Pancreas (tissue), 10 donors: ENCODE measurements at places on chromosomes 5 and 9. TPM values are rescaled to one million over a fixed set of nuclear protein-coding genes. Genes with fewer than 3 reads are reported as not detected.

NLN gene
- 15.0 TPM for total RNA-seq

PCDHB4 gene
- total RNA-seq: 3.3 TPM

OR2Y1 gene
- total RNA-seq: not detected

DNA sequence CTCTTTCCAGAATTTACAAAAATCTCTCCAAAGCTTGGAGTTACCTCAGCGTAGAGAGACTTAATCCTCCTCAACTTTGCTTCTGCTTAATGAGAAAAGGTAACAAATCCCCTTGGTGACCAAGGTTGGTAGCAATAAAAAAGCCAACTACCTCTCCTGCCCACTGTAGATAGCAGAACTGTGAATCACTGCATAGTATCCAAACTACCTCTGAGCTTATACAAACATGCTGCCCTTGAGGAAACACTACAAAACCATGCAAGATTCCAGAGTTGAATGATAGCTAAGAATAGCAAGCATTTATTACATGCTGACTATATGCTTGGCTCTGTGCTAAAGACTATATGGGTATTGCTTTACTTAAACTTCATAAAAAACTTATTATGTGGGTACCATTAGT, 2.8 kb upstream of the ADAMTS12 start:
- DNase-seq: no peak

ZNF367 gene
- total RNA-seq: 0.95 TPM

DNA sequence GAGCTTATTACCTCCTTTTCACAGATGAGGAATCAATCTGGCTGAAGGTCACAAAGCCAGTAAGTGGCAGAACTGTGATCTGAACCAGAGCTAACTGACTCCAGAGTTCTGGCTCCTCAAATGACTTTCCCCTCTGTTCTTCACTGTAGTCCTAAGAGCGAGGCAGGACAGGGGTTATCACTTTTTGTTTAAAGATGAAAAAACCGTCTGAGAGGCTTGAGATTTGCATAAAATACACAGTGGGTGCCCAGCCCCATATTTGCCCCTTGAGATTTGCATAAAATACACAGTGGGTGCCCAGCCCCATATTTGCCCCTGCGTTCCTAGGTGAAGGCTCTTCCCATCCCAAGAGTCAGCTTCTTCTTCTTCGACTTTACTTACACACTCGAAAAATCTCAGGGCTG, 667 bp downstream of the FBXO10 start:
- no peak for DNase-seq

PCDHGA10 gene
- total RNA-seq: 2.2 TPM

- no peak for DNase-seq
Observed at GRCh38 chr5:38423276-38424147, 132.9 kb downstream of the LIFR start.

DNA sequence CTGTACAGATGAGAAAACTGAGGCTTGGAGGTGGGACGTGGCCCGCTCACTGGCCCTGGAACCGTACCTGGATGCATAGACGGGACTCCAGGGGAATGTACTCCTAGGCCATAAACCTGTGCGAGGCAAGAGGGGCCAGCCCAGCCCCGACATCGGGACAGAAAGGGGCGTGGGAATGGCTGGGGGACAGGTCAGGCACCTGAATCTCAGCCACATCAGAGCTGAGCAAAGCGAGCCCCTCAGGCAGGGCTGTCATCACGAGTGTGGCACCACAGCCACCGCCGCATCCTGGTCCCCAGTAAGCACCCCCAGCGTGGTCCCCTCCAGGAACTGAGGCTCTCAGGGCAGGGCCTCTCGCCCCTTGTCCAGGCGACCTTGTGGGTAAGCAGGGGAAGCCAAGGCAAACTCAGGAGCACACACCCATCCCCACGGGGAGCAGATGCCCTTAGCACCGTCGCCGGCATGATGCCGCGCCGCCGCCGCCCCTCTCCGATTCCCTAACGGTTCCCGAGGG, 16.5 kb downstream of the NACC2 start:
- DNase-seq: no peak

NRG2 gene
- total RNA-seq: 1.5 TPM

DNA sequence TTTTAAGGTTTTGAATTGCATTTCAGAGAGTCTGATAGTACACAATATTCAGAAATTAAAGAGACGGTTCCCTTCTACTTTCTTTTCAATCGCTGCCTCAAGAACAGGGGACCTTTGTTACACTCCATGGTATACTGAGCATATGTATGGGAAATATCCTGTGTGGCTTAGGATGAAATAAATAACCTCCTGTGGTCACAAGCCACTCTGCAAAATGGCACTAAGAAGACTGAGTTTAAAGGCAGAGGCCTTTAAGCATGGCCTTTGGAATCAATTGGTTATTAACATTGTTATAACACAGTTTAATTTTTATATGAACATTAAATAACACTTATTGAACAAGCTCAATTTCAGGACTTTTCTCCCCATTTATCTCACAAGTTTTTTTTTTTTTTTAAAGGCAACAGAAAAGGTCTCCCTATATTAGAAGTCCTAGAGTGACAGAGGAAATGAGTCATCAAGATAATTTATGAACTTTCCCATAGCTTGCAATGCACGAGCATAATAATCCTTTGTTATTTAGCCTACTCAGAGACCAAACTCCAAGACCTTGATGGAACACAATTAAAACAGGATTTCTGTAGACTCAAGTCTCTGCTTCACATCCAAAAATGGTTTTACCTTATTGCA, 341.9 kb downstream of the TMEM167A start:
- DNase-seq: no peak

OTP gene
- total RNA-seq: not detected

- no peak for DNase-seq
Observed at GRCh38 chr9:22045423-22045822, 36.3 kb upstream of the CDKN2B start.

BHMT gene
- total RNA-seq: not detected

OBP2B gene
- not detected for total RNA-seq

DNA sequence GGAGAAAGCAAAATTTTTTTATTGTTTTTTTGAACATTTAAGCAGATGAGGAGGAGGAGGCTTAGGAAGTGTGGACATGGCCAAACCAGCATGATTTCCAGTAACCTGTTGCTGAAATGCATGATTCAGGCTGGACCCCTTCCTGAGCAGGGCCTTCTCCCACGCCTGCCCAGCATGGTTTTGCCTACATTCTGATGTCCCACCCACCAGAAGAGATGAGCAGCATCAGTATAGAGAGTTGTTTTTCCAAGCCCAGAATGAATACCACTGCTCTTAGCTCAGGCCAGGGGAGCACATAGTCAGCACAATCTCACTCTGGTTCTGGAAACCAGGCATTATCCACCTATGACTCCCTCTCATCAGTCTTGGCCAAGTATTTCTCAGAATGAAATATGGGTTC, 90.1 kb downstream of the PAPPA start:
- DNase-seq: no peak

HAVCR2 gene
- 4.5 TPM for total RNA-seq

GRCh38 chr9:1880038-1880565, 135.0 kb upstream of the SMARCA2 start:
- DNase-seq: no peak

GRCh38 chr5:113283558-113283957, 151.2 kb downstream of the TSSK1B start:
- no peak for DNase-seq

DIRAS2 gene
- total RNA-seq: 1.0 TPM

FOXD4L4 gene
- total RNA-seq: not detected

NDFIP1 gene
- total RNA-seq: 38.3 TPM

ZNF618 gene
- total RNA-seq: 14.0 TPM

DNA sequence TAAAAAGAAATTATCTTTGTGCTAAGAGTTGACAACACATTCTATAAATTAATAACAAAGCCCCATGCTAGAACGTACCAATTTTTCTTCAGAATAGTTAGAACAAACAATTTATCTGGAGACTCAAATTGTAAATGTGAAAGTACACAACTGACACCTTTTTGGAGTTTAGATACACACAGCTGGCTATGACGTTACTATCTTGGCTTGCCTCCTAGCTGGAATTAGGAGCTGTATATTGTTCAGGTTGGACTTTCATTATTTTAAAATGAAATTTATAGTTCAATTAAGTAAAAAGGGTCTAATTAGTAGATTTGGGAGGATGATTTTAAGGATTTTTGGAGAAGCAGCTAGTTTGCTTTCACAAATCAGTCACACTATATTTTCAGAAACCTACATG, 393.9 kb upstream of the RIOK2 start:
- DNase-seq: no peak

GDA gene
- 4.8 TPM for total RNA-seq

GRCh38 chr9:34688329-34689115, 2.6 kb downstream of the CCL19 start:
- no peak for DNase-seq

DNA sequence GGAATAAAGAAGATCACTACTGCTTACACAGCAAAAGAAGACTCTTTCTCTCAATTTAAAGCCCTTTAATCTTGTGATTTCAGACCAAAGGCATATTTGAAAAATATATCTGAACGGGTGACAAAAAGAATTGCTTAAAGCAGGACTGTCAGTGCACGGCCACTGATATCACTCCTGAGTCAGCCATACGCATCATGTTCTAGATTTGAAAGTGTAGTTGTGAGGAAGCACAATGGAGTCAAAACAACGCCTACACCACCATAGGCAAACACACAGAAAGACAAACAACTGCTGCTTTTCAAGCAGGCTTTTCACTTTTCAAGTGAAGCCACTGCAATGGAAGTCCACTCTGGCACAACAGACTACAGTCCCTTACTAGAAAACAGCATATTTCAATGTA, 141.7 kb downstream of the AUH start:
- DNase-seq: no peak

GRCh38 chr5:116561658-116562057, 13.0 kb downstream of the SEMA6A start:
- DNase-seq: no peak

DNA sequence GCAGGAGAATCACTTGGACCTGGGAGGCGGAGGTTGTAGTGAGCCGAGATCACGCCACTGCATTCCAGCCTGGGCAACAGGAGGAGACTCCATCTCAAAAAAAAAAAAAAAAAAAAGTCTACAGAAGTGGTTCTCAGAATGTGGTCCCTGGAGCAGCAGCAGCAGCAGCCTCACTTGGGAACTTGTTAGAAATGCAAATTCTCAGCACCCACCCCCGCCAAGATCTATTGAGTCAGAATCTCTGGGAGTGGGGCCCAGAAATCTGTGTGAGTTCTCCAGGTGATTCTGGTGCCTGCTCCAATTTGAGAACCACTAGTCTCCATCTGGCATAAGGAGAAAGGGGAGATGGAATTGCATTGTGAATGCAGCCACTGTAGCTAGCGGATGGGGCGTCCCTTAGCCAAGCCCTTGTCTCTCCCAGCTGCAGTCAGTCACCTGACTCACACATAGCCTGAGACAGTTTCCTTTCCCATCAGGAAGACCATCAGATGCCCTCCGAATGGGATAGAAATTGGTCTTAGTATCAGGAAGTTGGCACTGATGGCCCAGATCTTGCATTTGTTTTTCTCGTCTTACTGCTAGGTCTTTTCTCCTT, 12.2 kb upstream of the PTCH1 start:
- DNase-seq: no peak
